Fibroblast of lung (primary cell): ENCODE measurements at places on chromosomes 4 and X.

GRCh38 chr4:5824635-5825034 is 68.3 kb downstream of the CRMP1 start:
- peak; percentile 55 for DNase-seq

DNA sequence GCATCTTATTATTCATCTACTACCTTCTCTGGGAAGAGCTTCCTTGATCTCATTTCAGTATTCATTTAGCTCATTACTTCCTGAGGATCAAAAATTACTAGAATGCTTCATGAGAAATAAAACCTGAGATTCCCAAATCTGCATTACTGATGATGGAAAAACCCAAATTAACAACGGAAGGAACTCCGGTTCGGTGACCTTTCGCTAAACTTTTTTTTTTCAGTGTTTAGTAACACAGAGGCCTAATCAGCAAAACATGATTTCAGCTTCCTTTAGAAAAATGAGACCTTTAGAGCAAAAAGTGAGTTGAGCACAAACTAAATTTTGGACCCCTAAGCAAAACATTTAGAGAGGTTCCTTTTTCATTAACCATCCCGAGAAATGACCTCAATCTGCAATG is 229.2 kb downstream of the MAML3 start:
- DNase-seq, result no peak

DNA sequence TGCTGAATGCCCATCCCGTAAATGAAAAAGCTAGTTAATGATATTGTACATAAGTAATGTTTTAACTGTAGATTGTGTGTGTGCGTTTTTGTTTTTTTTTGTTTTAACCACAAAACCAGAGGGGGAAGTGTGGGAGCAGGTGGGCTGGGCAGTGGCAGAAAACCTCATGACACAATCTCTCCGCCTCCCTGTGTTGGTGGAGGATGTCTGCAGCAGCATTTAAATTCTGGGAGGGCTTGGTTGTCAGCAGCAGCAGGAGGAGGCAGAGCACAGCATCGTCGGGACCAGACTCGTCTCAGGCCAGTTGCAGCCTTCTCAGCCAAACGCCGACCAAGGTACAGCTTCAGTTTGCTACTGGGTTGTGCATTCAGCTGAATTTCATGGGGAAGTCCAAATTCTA is at the start of gene SPP1:
TSS of gene SPP1 (plus strand) at position 249 of the 400 bp plus-strand sequence. CDS start 1,182 bp downstream, outside the sequence.
- no peak for DNase-seq

- no peak for DNase-seq
Measured at GRCh38 chrX:82848111-82848510, 660.0 kb upstream of the POU3F4 start.

GRCh38 chr4:185309770-185310169 is 86.0 kb downstream of the LRP2BP start:
- no peak for DNase-seq

DNA sequence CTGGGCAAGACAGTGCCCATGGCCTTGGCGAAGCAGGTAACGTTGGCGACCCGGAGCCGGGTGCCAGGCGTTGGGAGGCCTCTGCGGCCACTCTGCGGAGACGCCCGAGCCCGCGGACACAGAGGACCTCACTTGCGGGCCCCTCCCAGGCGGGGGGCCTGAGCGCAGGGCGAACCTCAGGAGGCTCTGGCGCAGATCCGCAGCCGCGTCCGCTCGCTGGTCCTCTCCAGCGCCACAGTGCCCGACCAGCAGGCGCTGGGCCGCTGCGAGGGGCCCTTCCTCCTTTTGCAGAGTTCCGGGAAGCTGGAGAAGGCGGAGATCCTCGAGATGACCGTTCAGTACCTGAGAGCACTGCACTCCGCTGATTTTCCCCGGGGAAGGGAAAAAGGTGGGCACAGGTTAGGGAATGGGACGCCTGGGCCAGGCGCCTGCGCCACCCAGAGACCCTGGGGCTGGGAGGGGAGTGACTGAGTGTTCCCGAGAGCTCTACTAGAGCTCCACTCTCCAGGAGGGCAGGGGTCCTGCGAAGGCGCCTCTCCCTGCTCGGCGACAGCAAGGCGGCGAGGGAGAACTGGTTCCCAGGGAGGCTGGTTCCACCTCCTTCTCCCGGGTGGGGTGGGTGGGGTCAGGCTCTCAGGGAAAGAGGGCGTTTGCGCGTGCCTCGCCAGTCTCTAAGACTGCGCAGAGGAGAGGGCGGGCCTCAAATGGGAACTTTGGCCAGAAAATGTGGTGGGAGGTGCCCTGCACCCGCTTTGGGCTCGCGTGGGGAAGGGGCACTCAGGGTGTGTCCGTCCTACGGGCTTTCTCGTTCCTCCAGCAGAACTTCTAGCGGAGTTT is 1.4 kb downstream of the HELT start:
- no peak for DNase-seq

GRCh38 chrX:19566359-19567222 is 51.3 kb upstream of the MAP3K15 start:
- peak; percentile 33 for DNase-seq

DNA sequence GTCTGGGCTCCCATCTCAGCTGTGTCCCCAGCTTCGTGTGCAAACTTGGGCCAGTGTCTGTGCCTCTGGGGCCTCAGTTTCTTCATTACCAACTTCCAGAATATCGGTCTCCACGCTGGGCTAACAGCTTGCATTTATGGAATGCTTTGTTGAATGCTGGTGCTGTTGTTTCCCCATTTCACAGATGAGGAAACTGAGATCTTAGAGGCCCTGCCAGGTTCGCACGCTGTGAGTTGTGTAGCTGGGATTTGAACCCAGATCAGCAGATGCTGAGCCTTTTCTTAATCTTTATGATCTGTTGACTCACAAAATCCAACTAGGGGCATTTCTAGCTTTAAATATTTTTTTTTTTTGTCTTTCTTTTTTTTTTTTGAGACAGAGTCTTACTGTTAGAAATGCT is 101.5 kb upstream of the STX18 start:
- DNase-seq, result no peak

DNA sequence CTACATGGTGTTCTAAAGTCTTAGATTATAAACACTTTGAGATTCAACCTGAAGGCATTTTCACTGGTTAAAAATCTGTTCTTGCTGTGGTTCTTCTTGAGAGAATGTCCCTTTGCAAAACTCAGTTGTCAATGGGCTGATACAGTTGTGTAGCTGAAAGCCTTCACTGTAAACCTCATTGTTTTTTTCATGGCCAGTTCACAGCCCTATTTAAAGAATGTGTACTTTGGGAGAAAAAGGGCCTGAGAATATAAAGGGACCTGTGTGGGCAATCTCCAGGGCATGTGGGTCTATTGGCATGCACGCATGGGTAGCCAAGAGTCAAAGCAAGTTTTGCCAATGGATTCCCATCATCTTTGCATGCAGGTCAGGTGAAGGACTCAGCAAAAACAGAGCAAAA is 7.8 kb upstream of the MAP7D3 start:
- no peak for DNase-seq

GRCh38 chr4:158193171-158193749 is 17.0 kb upstream of the TMEM144 start:
- peak; percentile 7 for DNase-seq

GRCh38 chrX:77276742-77277141 is 170.4 kb upstream of the FGF16 start:
- no peak for DNase-seq

- peak; percentile 46 for DNase-seq
Measured at GRCh38 chrX:77505227-77505626, 58.0 kb downstream of the FGF16 start.

GRCh38 chrX:34053931-34054330 is 78.2 kb downstream of the FAM47A start:
- DNase-seq, result no peak

GRCh38 chr4:104901438-104901837 is 245.2 kb upstream of the TET2 start:
- peak; percentile 23 for DNase-seq

- no peak for DNase-seq
Measured at GRCh38 chr4:6252051-6252450, 17.6 kb upstream of the WFS1 start.

GRCh38 chr4:38618505-38618904 is 45.5 kb upstream of the KLF3 start:
- no peak for DNase-seq

GRCh38 chrX:71282514-71283402 is 677 bp upstream of the NONO start:
- no peak for DNase-seq

GRCh38 chr4:113537628-113538027 is 223.9 kb downstream of the CAMK2D start:
- no peak for DNase-seq

GRCh38 chr4:53558065-53558801 is 33.1 kb downstream of the LNX1 start:
- peak; percentile 71 for DNase-seq

DNA sequence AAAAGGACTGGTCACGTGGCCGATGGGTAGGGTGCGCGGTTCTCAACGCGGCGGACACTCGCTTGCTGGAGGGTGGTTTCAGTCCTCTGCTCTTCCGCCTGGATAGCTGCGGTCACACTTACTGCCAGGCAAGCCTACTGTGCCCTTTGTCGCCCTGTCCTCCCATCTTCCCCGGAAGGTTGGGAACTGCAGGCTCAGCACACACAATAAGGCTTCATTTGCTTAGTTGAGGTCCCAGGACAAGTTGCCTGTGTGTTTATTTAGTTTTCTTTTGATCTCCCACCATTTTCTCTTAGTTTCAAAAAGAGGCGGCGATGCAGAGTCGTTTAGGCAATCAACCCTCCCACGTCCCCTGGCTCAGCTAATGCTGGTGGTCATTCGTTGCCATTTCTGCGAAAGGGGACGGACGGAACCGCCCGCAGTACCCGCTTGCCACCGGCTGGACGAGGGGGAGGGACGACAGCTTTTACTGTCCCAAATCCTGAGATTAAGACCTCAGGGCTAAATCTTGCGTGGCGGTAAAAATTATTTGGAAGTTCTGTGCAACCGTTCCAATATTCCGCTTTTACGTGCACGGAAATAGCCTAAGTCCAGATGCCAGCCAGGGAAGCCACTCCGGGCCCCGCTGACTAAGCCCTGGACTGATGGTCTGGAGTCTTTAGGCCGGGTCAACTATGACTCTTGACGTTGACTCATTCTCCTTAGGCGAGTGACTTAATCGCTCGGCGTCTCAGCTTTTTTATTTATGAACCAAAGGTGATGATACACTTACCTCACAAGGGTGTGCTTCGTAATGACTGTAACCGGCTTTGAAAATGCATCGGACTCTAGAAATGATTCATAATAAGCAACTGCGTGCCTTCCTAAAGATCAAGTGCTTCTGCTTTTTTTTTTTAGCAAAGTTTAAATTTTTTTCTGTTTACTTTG is 671 bp upstream of the EIF4E start:
- peak; percentile 93 for DNase-seq

- DNase-seq, result peak; percentile 44
Measured at GRCh38 chrX:109485470-109486340, 3.8 kb upstream of the GUCY2F start.

- peak; percentile 63 for DNase-seq
Measured at GRCh38 chr4:121728066-121728465, 31.3 kb upstream of the ANXA5 start.

DNA sequence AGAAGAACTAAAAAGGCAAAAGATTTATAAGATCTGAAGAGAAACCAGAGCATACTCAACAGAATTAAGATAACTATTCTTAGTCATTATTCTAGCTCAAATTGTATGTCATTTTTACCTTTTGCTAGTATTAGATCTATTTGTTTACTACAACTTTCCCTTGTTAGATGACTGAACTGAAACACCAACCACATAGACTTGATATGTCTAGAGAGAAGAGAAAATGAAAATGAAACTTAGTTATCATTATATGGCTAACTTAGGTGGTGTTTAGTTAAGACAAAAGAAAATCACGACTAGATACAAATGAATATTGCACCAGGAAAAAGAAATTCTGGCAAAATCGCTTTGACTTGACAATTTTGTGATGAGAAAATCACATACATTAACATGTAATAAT is 690.8 kb downstream of the PCDH18 start:
- no peak for DNase-seq

GRCh38 chrX:42975906-42976305 is 197.9 kb upstream of the PPP1R2C start:
- DNase-seq, result no peak

DNA sequence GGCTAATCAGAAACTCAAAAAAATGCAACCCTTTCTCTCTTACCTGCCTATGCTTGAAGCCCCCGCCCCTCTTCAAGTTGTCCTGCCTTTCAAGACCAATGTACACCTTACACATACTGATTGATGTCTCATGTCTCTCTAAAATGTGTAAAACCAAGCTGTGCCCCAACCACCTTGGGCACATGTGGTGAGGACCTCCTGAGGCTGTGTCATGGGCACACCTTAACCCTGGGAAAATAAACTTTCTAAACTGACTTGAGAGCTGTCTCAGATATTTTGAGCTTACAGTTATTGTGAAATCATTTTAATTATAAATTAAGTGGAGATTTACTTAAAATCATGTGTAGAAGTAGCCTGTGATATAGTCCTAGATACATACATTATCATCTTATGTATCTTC is 22.2 kb downstream of the GUF1 start:
- no peak for DNase-seq

DNA sequence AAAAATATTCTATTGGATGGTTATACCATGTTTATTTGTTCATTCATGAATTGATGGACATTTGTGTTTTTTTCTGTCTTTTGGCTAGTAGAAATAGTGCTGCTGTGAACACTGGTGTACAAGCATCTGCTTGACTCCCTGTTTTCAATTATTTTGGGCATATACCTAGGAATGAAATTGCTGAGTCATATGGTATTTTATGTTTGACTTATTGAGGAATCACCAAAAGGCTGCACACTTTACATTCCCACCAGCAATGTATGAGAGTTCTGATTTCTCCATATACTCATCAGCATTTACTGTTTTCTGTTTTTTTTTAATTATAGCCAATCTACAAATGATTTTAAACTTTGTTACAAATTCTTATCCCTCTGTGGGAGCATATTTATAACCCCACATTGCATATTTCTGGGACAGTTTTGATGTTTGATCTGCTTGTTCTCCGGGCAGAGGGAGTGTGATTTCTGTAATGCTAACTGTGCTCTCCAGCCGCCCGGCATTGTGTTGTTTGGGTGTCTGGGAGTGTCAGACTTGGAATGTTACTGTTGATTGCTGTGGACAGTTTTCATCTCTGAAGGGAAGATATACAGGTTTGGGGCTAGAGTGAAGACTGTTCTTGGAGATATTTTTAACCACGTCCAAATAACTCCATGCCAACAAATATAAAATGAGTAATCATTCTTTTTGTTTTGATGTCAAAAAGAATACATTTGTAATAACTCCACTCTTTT is 60.5 kb upstream of the PGRMC2 start:
- DNase-seq, result peak; percentile 26

DNA sequence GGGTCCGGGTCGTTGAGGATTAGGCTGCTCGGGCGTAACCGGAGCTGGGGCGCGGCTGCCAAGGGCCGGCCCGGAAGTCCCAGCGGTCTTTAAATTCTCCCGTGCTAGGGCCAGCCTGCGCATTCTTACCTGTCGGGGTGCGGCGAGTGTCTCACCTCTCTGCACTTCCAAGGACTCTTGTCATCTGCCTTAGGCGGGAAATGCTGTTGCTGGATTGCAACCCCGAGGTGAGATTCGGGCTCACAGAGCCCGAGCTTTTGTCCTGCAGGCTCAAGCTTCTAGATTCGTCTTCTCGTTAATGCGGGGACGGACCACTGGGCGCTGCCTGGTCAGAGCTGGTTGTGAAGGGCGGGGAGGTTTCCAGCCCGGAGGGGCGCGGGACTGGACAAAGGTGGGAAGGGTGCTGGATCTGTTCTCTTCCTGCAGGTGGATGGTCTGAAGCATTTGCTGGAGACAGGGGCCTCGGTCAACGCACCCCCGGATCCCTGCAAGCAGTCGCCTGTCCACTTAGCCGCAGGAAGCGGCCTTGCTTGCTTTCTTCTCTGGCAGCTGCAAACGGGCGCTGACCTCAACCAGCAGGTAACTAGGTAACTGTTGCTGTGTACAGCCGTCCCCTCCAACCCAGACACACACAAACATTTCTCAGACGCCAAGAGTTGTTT is at the start of gene ANKRD37:
TSS of gene ANKRD37 (plus strand) at position 118 of the 662 bp plus-strand sequence. CDS start at position 201, 83 bp downstream.
- peak; percentile 58 for DNase-seq
